HCT116 (cell line): ENCODE measurements at places on chromosomes 12 and 14.

DNA sequence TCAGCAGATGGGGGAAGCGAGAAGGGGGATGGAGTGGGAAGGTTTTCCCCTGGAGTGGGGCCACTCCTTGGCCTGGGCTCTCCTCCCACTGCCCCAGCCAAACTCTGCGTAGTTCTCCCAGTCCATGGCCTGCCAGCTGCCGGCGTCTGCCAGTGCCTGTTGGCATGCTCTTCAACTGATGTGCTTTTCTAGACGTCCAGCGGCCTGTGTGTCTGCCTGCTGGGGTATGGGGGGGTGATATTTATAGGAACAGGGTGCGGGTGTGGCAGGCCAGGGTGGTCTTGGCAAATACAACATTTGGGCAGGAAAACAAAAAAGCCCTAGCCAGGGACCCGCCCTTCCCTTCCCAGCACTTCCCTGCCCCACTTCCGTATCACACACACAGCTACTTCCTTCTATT lies 786.3 kb upstream of the NOVA1 start:
- no peaks in the 10 kb centered on the region for H3K27me3 ChIP-seq
- DNase-seq: no peak
- H3K27ac ChIP-seq: no peak overlapping the region
- H3K4me3 ChIP-seq: no peak overlapping the region

DNA sequence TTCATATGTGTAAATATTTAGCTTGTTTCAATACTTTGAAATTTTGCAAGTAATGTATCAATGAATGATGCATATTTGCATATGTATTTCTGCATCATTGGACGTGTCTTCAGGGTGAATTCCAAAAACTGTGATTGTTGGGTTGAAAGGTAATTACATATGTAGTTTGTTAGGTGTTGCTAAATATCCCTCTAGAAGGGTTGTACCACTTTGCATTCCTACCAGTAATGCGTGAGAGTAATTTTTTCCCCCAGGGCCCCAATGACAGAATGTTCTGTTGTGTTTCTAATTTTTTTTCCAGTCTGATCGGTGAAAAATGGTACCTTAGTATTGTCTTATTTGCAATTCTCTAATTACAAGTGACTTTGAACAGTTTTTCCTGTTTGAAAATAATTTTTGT lies 408.9 kb downstream of the NAV3 start:
- no peak overlapping the region for H3K27ac ChIP-seq
- no peaks in the 10 kb centered on the region for H3K4me1 ChIP-seq
- no peaks in the 10 kb centered on the region for H3K27me3 ChIP-seq
- no peaks in the 10 kb centered on the region for H3K36me3 ChIP-seq

GRCh38 chr14:21087294-21088091 lies 11.0 kb downstream of the ZNF219 start:
- DNase-seq: no peak
- no peak overlapping the region for H3K27ac ChIP-seq
- H3K4me1 ChIP-seq: peaks cover 30% of the 10 kb centered on the region
- H3K36me3 ChIP-seq: no peaks in the 10 kb centered on the region; the same call in none of the 2 replicates
- no peak overlapping the region for H3K4me3 ChIP-seq

- no peaks in the 10 kb centered on the region for H3K27me3 ChIP-seq
- H3K4me1 ChIP-seq: no peaks in the 10 kb centered on the region
- no peak for DNase-seq
- no peak overlapping the region for H3K4me3 ChIP-seq
These were observed 36.8 kb downstream of the PPHLN1 start for GRCh38 chr12:42362647-42363260.

DNA sequence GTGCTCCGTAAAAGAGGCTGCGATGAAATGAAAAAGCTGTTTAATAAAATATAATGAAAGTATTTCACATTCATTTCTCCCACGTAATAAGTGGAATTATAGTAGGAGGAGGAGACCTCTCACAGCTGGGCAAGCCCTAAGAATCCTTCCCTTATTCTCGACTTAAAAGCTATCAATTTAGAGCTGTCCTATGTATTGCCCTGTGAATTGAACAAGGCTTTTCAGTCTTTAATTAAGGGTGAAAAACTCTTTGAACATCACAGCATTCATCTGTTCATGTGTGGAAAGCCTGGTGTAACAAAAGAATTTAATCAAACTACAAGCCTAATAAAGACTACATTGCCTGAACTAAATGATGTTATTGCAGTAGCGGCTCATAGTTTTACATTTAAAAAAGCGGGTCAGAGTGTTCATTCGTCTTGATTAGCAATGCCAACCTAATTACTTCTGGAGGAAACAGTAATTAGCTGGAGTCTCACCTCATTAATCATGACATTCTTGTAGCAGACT lies 142.0 kb downstream of the ETNK1 start:
- no peaks in the 10 kb centered on the region for H3K4me1 ChIP-seq
- no peak overlapping the region for H3K4me3 ChIP-seq
- H3K27ac ChIP-seq: no peak overlapping the region
- DNase-seq: no peak
- no peaks in the 10 kb centered on the region for H3K27me3 ChIP-seq
- H3K36me3 ChIP-seq: no peaks in the 10 kb centered on the region

DNA sequence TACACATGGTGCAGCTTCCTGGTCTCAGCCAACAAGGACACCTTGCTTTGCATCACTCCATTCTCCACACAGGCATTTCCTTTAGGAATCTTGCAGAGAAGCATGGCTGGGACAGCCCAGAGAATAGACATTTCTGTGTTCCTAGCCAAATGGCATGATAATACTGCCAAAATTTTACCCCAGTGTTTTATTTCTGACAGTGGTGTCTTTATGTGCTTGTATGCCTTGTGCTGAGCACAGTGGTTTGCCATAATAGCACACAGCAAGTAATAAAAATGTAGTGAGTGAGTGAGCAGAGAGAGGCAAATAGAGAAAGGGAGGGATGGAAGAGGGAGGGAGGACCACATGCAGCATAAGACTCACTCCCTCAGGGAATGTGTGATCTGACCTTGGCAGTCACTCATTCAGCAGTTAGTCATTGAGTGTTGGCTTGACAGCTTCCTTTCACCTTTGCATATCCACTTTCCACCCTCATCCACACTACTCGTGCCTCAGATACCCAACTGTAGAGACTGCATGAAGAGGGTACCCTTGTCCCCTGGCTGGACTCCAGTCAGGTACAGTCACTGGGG lies 212.8 kb upstream of the CCDC196 start:
- DNase-seq: no peak
- H3K36me3 ChIP-seq: no peaks in the 10 kb centered on the region
- peaks cover 5% of the 10 kb centered on the region; the same call in 1 of the 2 replicates for H3K27me3 ChIP-seq
- no peak overlapping the region for H3K4me3 ChIP-seq

- DNase-seq: no peak
- H3K4me1 ChIP-seq: no peaks in the 10 kb centered on the region
- H3K36me3 ChIP-seq: no peaks in the 10 kb centered on the region
- no peak overlapping the region for H3K4me3 ChIP-seq
- no peak overlapping the region for H3K27ac ChIP-seq
These were observed 117.8 kb downstream of the BTG1 start for GRCh38 chr12:92027701-92028440.

GRCh38 chr14:94424371-94424770 lies 28.2 kb downstream of the SERPINA11 start:
- no peaks in the 10 kb centered on the region for H3K36me3 ChIP-seq
- peaks cover 6% of the 10 kb centered on the region; the same call in 1 of the 2 replicates for H3K4me1 ChIP-seq
- H3K27ac ChIP-seq: no peak overlapping the region
- no peak for DNase-seq
